Activated CD4-positive, alpha-beta T cell treated with anti-CD3 and anti-CD28 coated beads for 4 hours (primary cell): ENCODE measurements at places on chromosomes 13 and 19.

DNA sequence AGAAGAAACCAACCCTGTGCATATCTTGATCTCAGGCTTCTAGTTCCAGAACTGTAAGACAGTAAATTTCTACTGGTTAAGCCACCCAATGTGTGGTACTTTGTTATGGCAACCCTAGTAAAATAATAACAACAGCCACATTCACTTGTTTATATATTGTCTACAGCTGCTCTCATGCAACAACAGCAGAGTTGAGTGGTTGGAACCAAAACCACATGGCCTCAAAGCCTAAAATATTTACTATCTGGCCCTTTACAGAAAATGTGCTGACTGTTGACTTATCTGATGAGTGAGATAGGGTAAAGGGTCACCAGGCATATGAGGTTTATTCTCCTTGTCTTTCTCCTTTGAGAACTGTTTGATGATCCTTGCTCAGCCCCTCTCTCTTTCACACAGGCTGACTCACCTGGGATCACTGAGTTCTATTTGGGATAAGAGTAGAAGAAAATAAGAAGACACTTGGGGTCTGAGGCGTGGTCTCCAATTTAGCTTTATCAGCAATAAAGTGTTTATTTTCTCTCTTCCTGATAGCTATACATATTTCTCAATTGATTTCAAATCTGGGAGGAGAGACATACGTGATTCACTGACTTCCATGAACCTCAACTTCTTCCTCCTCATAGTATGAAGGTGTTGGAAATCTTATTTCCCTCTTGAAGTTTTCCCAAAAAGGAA lies 227.5 kb upstream of the STARD13 start:
- no peak for DNase-seq

DNA sequence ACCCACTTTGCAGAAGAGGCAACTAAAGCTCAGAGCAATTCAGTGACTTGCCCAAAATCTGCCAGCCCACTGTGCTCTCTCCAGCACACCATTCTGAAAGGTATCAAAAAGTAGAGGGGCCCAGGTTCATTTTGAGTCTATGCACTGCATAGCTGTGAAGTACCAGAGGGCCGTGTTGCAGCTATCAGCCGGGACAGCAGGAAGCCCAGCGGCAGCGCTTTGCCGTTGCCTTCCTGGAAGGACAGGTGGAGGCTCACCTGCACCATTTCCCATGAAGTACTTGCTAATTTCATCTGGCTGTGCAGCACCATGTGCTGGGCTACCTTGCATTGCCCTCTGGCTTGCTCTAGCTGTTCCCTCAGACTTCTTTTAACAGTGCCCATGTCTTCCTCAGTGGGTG lies 2.7 kb upstream of the SERPINE3 start:
- no peak for DNase-seq

GRCh38 chr13:67742478-67742877 lies 512.3 kb upstream of the PCDH9 start:
- DNase-seq: no peak

GRCh38 chr13:91714855-91715254 lies 316.4 kb downstream of the GPC5 start:
- DNase-seq: no peak

DNA sequence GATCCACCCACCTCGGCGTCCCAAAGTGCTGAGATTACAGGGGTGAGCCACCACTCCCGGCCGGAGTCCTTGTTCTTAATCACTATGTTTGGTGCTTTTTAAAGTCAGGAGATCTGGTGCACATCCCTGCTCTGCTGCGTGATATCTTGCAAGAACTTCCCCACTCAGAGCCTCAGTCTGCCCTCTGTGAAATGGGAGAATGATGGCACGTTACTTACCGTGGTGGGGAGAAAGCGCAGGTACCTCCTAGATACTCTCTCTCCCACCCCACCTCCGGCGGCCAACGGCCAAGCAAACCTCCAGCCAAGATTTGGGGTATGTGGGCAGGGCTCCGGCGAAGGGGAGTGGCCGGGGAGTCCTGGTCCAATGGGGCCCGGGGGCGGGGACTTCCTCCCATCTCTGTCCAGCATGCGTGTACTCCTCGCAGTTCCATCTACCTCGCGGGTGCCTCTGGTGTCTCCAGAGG lies at the start of gene RYR1:
TSS of gene RYR1 (plus strand) at position 424 of the 466 bp plus-strand sequence. CDS start 139 bp downstream, outside the sequence.
- DNase-seq: peak; percentile 34

DNA sequence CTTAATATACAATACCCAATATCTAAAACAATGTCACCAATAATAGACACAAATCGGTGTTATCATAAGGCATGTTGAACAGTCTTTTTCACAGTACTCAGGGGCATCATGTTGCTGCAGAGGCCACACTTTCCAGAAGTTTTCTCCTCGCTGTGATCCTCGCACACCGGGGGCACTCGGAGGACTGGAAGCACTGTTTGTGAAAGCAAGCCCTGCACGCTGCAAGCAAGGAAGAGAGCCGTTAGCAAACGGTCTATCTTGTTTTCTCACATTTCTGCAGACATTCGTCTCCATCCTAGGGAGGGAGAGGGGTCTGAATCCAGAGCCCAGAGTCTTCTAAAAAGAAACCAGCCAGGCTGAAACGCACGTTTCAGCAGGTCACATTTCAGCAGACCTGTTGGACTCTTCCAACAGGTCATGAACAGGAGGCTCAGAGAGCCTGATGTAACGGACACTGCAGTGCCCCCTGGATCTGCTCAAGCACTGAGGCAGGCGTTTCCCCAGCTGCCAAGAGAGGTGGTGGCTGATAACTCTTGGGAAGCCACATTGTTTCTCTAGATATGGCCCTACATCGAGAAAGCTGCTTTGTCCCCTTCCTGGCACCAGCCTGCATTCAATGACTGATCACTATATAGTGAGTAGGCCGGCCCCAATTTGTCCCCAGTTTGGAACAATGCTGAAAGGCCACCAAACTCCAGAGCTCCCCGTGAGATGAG lies 43.6 kb downstream of the RUBCNL start:
- DNase-seq: no peak

GRCh38 chr13:62932256-62932883 lies 1516.7 kb upstream of the PCDH20 start:
- no peak for DNase-seq

GRCh38 chr13:51697181-51697580 lies 106.8 kb downstream of the DHRS12 start:
- no peak for DNase-seq

- peak; percentile 85 for DNase-seq
Observed at GRCh38 chr19:4831304-4831978, at the start of gene TICAM1. Gene TICAM1 (minus strand): TSS chr19:4831712. CDS start chr19:4818377, 13,335 bp downstream.

- no peak for DNase-seq
Observed at GRCh38 chr19:55258476-55258827, 365 bp downstream of the PPP6R1 start.

DNA sequence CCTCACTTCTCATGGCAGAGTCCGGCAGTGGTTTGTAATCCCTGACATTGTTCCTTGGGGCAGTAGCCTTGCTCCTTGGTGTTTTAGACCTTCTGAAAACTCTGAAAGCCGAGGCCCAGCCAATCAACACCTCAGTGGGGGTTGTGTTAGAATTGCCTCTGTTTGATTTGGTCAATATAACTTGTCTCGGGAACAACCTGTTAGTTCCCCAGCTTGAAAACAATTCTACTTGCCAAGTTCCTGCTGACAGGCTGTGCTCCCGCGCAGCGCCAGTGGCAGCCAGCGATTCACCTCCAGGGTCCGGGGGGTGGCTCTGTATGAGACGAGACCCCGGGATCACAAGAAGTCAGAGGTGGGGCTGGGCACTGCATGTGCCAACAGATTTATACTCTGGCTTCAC lies 81.4 kb upstream of the MEDAG start:
- DNase-seq: no peak

DNA sequence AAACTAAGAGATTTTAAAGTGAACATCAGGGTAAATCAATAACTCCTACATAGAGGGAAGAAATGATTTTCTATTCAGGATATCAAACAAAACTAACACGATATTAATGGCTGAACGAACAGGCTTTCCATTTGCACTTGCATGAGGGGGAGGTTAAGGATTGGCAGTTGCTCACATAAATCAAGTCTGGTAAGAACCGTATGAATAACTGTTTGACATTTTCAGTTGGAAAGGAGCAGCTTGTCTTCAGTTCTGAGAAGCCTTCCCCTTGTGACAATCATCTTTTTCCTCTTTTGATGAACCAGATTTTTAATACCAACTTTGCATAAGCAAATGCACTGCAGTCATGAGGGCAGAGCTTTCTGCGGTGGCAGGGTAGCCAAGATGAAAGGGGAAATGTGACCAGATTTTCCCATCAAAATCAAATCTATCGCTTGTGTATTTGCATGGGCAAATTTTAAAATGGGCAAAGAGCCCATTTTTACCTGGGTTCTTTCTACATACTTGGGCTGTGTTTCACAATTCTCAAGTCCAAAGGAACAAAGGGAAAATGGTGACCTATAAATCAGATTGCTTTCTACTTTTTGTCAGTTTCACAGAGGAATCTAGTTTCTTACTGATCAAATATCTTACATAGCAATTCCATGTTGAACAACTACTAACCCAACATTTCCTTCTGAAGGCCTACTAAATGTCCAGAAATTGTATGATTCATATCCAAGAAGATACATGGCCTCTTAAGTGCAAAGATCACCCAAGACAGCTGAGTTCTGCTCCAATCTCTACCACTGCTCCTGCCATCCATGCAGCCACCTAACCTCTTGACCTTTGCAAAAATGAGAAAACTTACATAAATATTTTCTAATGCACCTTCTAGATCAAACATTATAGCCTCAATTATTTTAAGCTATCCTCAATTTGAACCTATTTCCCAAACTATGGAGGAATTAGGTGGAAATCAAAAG lies 249.6 kb downstream of the OXGR1 start:
- DNase-seq: no peak

DNA sequence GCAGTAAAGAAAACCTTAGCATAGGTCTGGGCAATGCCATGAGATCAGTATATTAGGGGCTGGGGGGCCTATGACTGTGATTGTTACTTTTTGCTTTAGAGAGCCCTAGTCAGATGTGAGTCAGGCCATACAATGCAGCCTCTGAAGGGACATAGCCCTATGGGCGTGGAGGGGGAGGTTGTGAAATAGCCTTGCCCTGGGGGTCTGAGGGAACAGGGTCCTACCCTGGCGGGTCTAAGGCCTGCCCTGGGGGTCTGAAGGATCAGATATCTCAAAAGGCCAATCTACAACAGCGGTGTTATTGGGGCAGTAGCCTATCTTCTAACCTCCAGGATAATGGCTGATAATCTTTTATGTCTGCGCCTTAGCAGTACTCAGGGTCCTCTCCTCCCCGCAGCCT lies 13.8 kb upstream of the SLC1A5 start:
- no peak for DNase-seq

DNA sequence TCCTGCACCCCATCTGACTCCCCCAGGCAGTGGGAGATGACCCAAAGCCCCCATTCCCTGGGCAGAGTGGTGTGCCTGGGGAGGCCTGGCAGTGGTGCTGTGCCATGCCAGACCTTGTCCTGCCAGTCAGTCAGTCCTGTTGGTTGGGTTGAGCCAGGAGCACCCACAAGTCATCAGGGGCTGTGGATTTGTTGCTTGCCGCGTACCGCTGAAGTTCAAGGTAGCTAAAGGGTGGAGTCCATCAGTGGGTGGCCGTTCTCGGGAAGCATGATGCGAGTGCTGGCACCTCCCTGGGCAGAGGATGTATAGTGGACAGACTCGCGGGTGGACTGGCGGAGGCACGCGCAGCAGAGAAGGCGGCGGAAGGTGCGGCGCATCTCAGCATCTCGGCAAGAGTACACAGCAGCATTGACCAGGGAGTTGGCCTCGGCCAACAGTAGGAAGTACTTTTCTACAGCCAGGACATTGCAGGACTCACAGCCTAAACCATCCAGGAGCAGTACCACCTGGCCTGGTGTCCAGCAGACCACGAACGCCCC lies 3.9 kb downstream of the LPAR2 start:
- no peak for DNase-seq

- DNase-seq: no peak
Observed at GRCh38 chr13:113863524-113864272, at the start of gene GAS6. Gene GAS6 (minus strand): TSS chr13:113864076. CDS start chr13:113863920, 156 bp downstream.

- no peak for DNase-seq
Observed at GRCh38 chr13:110509971-110510786, 51.3 kb downstream of the RAB20 start.
